ENCODE measurements at places on chromosomes 16 and 17. TPM values are rescaled to one million over a fixed set of nuclear protein-coding genes. Genes with fewer than 3 reads are reported as not detected.

Gene DHX38
- total RNA-seq, result 42.4 TPM

Gene ESRP2
- total RNA-seq, result 0.53 TPM

Gene HASPIN
- total RNA-seq, result 5.8 TPM

Gene PRR11
- total RNA-seq, result 47.3 TPM

Gene KRT17
- 3.5 TPM for total RNA-seq

Gene C16orf82
- not detected for total RNA-seq

Gene CTF1
- total RNA-seq, result 3.9 TPM

Gene TPSAB1
- total RNA-seq, result not detected

Gene TRIM25
- total RNA-seq, result 12.7 TPM

Gene RNF112
- 4.3 TPM for total RNA-seq

Gene METTL2A
- 21.6 TPM for total RNA-seq

Data from myometrial cell (primary cell).